ENCODE measurements at places on chromosomes 7 and 10. TPM values are rescaled to one million over a fixed set of nuclear protein-coding genes. Genes with fewer than 3 reads are reported as not detected.

DNA sequence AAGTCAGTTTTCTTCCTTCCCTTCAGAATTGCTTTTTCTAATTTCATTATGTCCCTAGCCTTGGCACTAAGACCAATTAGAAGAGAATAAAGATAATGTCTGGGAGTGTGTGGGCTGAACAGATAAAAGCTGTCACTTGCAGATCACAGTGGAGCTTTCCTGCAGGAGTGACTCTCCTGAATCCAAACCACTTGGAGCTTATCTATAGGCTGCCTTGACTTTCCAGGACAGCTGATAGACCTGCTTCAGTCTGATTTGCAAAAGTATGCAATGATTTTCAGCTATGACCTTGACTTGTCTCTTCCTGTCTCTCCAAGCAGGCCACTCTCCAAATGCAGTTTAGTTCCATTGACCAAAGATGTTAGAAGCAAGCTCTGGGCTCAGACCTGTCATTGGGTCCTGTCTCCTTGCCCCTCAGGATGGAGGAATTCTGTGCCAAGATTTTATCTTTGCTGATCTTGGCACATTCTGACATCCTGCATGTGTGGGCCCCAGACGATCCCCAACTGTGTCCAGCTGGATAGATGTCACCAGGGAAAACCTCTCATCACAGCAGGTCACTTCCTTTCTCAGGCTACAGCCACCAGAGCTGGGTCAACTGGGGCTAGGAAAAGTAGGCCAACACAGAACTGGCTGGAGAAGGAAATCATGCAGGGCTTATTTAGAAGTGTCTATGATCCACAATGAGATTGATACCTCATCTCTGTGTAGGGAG lies 120.9 kb upstream of the ZNF438 start:
- no peak overlapping the region for H3K27ac ChIP-seq
- no peak overlapping the region for H3K4me3 ChIP-seq
- H3K36me3 ChIP-seq = no peaks in the 10 kb centered on the region

- no peak overlapping the region for H3K27ac ChIP-seq
- DNase-seq = no peak
- no peaks in the 10 kb centered on the region for H3K4me1 ChIP-seq
- no peak overlapping the region for H3K4me3 ChIP-seq
- no peaks in the 10 kb centered on the region for H3K36me3 ChIP-seq
These were observed 119.0 kb upstream of the NPSR1 start for GRCh38 chr7:34539003-34539402.

DNA sequence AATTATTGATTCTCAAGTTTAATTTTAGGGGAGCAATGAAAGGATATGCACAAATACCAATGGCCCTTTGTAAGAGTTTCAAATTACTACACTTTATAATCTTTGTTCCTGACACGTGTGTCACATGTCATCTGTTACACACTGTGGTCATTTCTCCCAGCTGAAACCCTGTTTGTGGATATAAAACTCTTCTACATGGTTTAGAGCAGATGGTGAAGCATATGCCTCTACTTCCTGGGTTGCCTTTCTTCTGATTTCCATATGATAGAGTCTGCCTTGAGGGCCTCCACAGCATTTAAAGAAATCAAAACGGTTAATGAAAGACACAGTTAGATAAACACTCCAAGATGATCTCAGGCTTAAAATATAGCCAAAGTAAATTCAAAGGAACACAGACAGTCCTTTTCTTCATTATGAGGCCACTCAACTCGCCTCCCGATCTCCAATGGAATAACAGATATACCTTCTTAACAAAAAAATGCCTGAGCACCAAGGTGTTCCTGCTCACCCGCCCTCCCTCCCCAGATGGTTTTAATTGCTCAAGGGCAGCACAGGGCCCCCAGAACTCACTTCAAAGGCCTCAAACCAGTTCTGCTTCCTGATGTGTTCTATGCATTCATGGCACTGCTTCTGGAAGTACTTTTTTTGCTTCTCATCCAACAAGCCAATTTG lies 75.0 kb downstream of the CPVL start:
- H3K36me3 ChIP-seq = no peaks in the 10 kb centered on the region
- peaks cover 17% of the 10 kb centered on the region for H3K27me3 ChIP-seq
- no peak for DNase-seq
- no peak overlapping the region for H3K27ac ChIP-seq
- no peaks in the 10 kb centered on the region for H3K4me1 ChIP-seq

The GPR26 gene
- not detected for total RNA-seq

The MINDY4 gene
- 1.6 TPM for total RNA-seq

- H3K4me3 ChIP-seq = no peak overlapping the region
- DNase-seq = no peak
- peaks cover 13% of the 10 kb centered on the region for H3K4me1 ChIP-seq
- peaks cover 4% of the 10 kb centered on the region for H3K36me3 ChIP-seq
These were observed 536 bp downstream of the C10orf105 start for GRCh38 chr10:71719042-71719441.

GRCh38 chr7:87032604-87033339 lies 26.7 kb downstream of the ELAPOR2 start:
- H3K4me1 ChIP-seq = no peaks in the 10 kb centered on the region
- no peaks in the 10 kb centered on the region for H3K27me3 ChIP-seq
- no peak overlapping the region for H3K4me3 ChIP-seq
- H3K36me3 ChIP-seq = no peaks in the 10 kb centered on the region
- no peak overlapping the region for H3K27ac ChIP-seq

GRCh38 chr10:132521466-132522102 lies 16.0 kb upstream of the INPP5A start:
- H3K4me3 ChIP-seq = no peak overlapping the region
- DNase-seq = peak; percentile 25
- H3K4me1 ChIP-seq = no peaks in the 10 kb centered on the region
- no peak overlapping the region for H3K27ac ChIP-seq
- H3K36me3 ChIP-seq = no peaks in the 10 kb centered on the region

- no peaks in the 10 kb centered on the region for H3K27me3 ChIP-seq
- no peaks in the 10 kb centered on the region for H3K4me1 ChIP-seq
- DNase-seq = no peak
- no peak overlapping the region for H3K27ac ChIP-seq
- no peak overlapping the region for H3K4me3 ChIP-seq
These were observed 195.6 kb downstream of the KCND2 start for GRCh38 chr7:120468611-120469010.

DNA sequence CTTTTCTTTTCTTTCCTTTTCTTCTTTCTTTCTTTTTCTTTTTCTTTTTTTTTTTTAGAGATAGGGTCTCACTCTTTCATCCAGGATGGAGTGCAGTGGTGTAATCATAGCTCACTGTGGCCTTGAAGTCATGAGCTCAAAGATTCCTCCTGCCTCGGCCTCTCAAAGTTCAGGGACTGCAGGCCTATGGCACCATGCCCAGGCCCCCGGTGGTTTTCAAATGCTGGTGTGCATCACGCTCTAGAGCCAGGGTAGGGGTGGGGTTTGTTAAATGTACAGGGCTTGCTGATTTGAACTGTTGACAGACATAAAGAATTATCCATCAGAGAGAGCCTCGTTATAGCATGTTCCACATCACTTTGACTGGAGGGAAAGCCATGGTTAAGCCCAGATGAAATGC lies 5.8 kb downstream of the MINDY4 start:
- no peak overlapping the region for H3K4me3 ChIP-seq
- no peak for DNase-seq
- peaks cover 2% of the 10 kb centered on the region for H3K27me3 ChIP-seq
- H3K36me3 ChIP-seq = no peaks in the 10 kb centered on the region

DNA sequence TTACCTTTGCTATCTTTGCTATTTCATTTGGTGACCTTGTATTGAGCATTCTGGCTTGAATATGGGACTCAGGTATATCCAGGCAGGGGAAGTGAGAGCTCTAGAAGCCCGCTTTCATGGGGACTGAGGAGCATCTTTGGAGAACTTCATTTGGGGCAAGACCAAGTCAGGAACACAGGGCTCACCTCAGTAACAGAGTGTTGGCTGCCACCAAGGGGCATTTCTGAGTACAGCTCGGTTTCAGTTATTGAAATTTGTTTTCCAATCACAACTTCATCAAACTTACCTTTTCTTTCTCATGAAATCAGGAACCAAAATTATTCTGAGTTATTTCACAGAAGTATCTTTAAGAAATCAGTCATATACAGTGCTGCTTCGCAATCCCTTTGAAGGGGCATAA lies 337.2 kb downstream of the C7orf25 start:
- H3K4me1 ChIP-seq = no peaks in the 10 kb centered on the region
- H3K27me3 ChIP-seq = no peaks in the 10 kb centered on the region
- H3K27ac ChIP-seq = no peak overlapping the region
- no peaks in the 10 kb centered on the region for H3K36me3 ChIP-seq

All from activated naive CD8-positive, alpha-beta T cell treated with anti-CD3 and anti-CD28 coated beads, Interleukin-2, amount 10 ng/mL, durations not matched to agents 7 days and 5 days (primary cell).